ENCODE measurements at places on chromosomes 1 and 21.

DNA sequence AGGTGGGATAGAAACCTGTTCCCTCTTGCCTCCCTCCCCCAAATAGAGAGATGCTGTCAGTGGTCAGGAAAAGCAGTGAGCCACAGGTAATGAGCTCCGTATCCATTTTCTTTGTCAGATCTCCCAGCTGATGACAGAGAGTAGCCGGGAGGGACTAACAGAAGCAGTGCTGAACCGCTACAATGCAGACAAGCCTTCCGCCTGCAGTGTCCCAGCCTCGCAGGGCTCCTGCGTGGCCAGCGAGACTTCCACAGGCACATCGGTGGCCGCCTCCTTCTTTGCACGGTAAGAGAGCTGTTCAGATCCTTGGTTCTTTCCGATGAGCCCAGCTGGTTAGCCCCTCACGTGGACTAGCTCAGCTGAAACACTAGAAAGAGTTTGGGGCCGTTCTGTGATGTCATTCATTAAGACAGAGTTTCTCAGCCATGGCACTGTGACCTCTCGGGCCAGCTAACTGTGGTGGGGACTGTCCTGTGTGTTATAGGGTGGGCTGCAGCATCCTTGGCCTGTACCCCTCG is 264.7 kb downstream of the KIF26B start:
- H3K36me3 ChIP-seq = no peaks in the 10 kb centered on the region
- H3K27ac ChIP-seq = no peak overlapping the region
- no peak overlapping the region for H3K4me3 ChIP-seq
- DNase-seq = peak; percentile 39

- no peak overlapping the region for H3K4me3 ChIP-seq
- no peak overlapping the region for H3K27ac ChIP-seq
- no peaks in the 10 kb centered on the region for H3K4me1 ChIP-seq
- H3K27me3 ChIP-seq = no peaks in the 10 kb centered on the region
Observed at GRCh38 chr21:35510957-35511695, 462.0 kb upstream of the RUNX1 start.

- no peak overlapping the region for H3K4me3 ChIP-seq
- H3K27ac ChIP-seq = no peak overlapping the region
- H3K36me3 ChIP-seq = no peaks in the 10 kb centered on the region
- peaks cover 4% of the 10 kb centered on the region for H3K27me3 ChIP-seq
- DNase-seq = no peak
Observed at GRCh38 chr1:235882816-235883215, 16.1 kb upstream of the LYST start.

GRCh38 chr21:26405071-26405470 is 168.0 kb downstream of the CYYR1 start:
- peaks cover 17% of the 10 kb centered on the region for H3K4me1 ChIP-seq
- no peaks in the 10 kb centered on the region for H3K27me3 ChIP-seq
- no peak overlapping the region for H3K27ac ChIP-seq
- no peak overlapping the region for H3K4me3 ChIP-seq

DNA sequence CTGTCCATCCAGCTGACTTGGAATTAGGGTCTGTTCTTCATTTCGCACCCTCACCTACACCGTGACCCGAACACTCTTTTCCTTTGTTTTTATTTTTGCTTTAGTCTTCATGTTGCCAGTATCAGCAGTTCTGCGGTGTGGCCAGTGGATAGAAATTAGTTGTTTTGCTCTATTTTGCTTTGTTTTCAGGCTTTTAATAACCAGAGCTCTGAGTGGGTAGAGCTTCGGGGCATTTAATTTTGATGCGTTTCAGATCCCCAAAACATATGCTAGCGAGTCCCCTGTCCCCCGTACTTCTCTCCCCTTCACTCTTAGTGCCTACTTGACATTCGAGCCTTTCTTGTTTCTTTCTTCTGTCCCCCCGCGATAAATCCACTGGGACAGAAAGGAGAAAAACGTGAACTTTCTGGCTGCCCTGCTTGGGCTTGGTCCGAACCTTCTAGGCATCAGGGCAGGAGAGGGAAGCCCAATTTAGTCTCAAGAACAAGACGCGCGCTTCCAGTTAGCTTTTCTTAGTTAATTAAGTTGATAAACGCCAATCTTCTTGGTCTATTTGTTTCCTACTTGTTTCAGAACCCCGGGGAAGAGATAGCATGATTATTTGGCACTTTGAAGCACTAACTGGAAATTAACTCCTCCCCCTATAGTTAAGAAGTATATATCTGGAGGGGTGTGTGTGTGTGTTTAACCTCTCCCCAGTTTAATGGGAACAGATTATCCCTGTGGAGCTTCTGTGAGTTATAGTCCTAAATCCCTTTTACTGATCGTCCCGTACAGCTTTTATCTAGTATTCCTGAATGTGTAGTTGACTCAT is 839 bp downstream of the SWT1 start:
- no peaks in the 10 kb centered on the region for H3K27me3 ChIP-seq
- no peaks in the 10 kb centered on the region for H3K36me3 ChIP-seq
- peak overlapping the region; percentile 63 for H3K4me3 ChIP-seq
- H3K27ac ChIP-seq = no peak overlapping the region
- H3K4me1 ChIP-seq = peaks cover 18% of the 10 kb centered on the region
- peak; percentile 26 for DNase-seq

- no peaks in the 10 kb centered on the region for H3K27me3 ChIP-seq
- H3K4me3 ChIP-seq = no peak overlapping the region
- H3K27ac ChIP-seq = no peak overlapping the region
- DNase-seq = no peak
- H3K36me3 ChIP-seq = peaks cover 7% of the 10 kb centered on the region
Observed at GRCh38 chr1:222570837-222571236, 18.9 kb downstream of the TAF1A start.

- H3K27ac ChIP-seq = no peak overlapping the region
- H3K4me1 ChIP-seq = no peaks in the 10 kb centered on the region
- no peak for DNase-seq
- H3K27me3 ChIP-seq = no peaks in the 10 kb centered on the region
Observed at GRCh38 chr1:160293020-160293968, 8.4 kb upstream of the PEX19 start.

DNA sequence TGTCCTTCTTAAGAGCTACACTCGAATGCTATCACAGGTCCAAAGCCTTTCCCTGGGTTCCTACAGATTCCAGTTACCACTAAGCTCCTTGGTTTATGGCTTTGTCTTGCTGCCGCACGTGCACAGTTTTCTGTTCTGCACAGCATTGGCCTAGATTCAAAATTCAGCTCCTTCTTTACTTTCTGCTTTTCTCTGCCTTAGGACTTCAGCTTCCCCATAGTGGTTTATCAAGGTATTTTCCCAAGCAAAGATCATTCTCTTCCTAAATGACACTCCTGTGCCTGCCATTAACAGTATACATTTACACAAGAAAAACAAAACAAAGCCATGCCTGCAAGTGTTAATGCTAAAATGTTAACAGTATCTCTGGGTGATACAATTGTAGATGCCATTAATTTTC is 41.8 kb downstream of the PTPRU start:
- no peaks in the 10 kb centered on the region for H3K36me3 ChIP-seq
- H3K4me3 ChIP-seq = no peak overlapping the region
- peaks cover 6% of the 10 kb centered on the region for H3K4me1 ChIP-seq
- DNase-seq = no peak
- H3K27ac ChIP-seq = no peak overlapping the region
- H3K27me3 ChIP-seq = no peaks in the 10 kb centered on the region

- no peaks in the 10 kb centered on the region for H3K36me3 ChIP-seq
- DNase-seq = no peak
- peaks cover 10% of the 10 kb centered on the region for H3K4me1 ChIP-seq
- no peak overlapping the region for H3K4me3 ChIP-seq
- no peak overlapping the region for H3K27ac ChIP-seq
- peaks cover 23% of the 10 kb centered on the region for H3K27me3 ChIP-seq
Observed at GRCh38 chr1:46399307-46399706, 5.2 kb downstream of the FAAH start.

DNA sequence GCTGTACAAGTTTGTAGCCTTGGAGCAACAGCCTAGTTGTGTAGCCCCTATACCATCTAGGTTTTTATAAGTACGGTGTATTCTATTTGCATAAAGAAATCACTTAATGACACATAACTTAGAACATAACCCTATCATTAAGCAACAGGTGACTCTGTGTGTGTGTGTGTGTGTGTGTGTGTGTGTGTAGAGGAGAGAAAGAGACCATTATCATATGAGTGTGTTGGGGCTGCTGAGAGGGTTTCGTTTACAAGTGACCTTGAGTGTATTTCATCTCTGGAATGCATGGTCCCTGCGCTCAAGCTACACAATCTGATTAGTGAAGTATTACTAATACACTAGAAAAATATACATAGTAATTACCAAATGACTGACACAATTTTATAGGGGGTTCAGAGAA is 115.1 kb downstream of the RABGAP1L start:
- H3K36me3 ChIP-seq = no peaks in the 10 kb centered on the region
- H3K4me3 ChIP-seq = no peak overlapping the region
- no peak for DNase-seq

GRCh38 chr1:224724566-224724965 is 108.4 kb downstream of the CNIH3 start:
- no peak overlapping the region for H3K27ac ChIP-seq
- H3K36me3 ChIP-seq = no peaks in the 10 kb centered on the region
- no peak for DNase-seq

- H3K27ac ChIP-seq = no peak overlapping the region
- H3K4me3 ChIP-seq = no peak overlapping the region
- no peaks in the 10 kb centered on the region for H3K27me3 ChIP-seq
- H3K36me3 ChIP-seq = no peaks in the 10 kb centered on the region
Observed at GRCh38 chr1:64039390-64039926, 164.0 kb upstream of the UBE2U start.

DNA sequence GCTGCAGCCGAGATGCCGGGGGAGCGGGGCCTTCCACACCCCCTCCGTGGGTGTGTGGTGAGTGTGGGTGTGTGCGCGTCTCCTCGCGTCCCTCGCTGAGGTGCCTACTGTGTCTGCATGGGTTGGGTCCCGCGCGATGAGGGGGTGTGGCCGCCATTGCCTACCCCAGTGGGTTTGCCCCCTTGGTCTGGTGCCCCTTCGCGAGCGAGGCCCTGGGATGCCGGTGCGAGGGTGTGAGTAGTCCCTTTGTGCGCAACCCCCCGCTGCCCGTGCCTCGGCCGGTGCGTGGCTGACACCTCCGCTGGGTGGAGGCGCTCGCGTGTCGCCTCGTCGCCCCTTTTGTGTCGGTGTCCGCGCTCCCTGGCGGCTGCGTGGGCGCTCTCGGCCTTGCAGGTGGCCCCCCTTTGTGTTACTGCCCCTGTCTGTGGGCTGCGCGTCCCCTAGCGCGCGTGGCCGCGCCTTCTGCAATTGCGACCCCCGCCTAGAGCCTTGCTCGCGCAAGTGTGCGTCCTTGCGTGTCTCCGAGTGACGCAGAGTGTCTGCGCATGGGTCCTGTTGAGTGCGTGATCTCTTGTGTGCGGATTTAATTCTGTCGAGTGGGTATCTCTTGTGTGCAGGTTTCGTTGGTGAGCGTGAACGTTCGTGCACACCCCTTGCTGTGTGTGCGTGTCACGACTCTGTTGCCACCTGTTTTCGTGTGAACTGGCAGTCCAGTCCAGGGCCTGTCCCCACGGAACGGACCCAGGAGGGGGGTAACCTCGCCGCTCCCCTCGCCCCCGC is 553 bp downstream of the TTC3 start:
- H3K27ac ChIP-seq = no peak overlapping the region
- H3K36me3 ChIP-seq = no peaks in the 10 kb centered on the region
- H3K27me3 ChIP-seq = peaks cover 23% of the 10 kb centered on the region

DNA sequence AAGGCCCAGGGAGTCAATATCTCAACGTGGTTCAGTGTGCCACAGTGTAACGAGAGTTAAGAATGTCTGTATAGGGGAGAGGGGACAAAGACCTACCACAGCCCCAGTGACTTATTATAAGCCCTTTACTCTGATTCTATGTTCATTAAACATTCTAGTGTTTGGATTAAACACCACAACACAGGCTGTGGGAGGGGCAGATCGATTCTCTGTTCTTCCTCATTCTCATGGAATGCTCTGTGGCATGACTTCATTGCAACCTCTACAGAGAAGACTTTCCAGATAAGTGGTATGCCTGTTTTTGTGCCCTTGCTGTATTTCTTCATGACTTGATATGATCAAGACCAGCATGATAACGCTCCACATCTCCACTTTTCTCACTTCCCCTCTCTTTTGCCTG is 39.0 kb upstream of the CD5L start:
- H3K36me3 ChIP-seq = no peaks in the 10 kb centered on the region
- no peak overlapping the region for H3K4me3 ChIP-seq

DNA sequence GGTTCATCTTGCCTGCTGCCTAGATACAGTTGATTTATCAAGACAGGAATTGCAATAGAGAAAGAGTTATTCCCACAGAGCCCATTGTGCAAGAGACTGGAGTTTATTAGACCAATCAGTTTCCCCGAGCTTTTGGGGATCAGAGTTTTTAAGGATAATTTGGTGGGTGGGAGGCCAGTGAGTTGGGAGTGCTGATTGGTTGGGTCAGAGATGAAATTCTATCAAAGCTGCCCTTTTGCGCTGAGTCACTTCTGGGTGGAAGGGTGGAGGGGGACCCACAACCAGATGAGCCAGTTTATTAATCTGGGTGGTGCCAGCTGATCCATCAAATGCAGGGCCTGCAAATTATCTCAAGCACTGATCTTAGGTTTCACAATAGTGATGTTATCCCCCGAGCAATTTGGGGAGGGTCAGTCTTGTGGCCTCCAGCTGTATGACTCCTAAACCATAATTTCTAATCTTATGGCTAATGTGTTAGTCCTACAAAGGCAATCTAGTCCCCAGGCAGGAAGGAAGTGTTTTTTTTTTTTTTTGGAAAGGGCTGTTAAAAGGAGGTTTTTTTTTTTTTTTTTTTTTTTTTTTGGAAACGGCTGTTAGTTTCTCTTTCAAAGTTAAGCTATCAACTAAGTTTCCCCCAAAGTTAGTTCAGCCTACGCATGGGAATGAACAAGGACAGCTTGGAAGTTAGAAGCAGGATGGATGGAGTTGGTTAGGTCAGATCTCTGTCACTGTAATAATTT is 7.4 kb downstream of the SLC16A4 start:
- no peaks in the 10 kb centered on the region for H3K27me3 ChIP-seq
- no peaks in the 10 kb centered on the region for H3K4me1 ChIP-seq
- DNase-seq = no peak
- peaks cover 1% of the 10 kb centered on the region for H3K36me3 ChIP-seq

DNA sequence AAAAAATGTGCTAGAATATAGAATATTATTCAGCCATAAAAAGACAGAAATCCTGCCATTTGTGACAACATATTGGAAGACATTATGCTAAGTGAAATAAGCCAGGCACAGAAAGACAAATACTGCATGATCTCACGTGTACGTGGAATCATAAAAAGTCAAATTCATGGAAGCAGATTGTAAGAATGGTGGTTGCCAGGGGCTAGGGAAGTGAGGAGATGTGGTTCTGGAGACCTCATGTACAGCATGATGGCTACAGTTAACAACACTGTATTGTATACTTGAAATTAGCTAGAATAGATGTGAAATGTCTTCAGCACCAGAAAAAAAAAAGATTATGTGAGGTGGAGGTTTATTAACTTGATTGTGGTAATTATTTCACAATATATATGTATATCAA is 166.4 kb downstream of the ZZZ3 start:
- H3K36me3 ChIP-seq = no peaks in the 10 kb centered on the region
- H3K27me3 ChIP-seq = no peaks in the 10 kb centered on the region
- H3K27ac ChIP-seq = no peak overlapping the region
- peaks cover 18% of the 10 kb centered on the region for H3K4me1 ChIP-seq

GRCh38 chr21:32887026-32887425 is 115.5 kb upstream of the PAXBP1 start:
- H3K27me3 ChIP-seq = no peaks in the 10 kb centered on the region
- no peak overlapping the region for H3K27ac ChIP-seq
- no peaks in the 10 kb centered on the region for H3K4me1 ChIP-seq
- H3K4me3 ChIP-seq = no peak overlapping the region
- H3K36me3 ChIP-seq = no peaks in the 10 kb centered on the region

- H3K36me3 ChIP-seq = no peaks in the 10 kb centered on the region
- no peak for DNase-seq
- H3K27ac ChIP-seq = no peak overlapping the region
- no peaks in the 10 kb centered on the region for H3K4me1 ChIP-seq
Observed at GRCh38 chr1:2984399-2985061, 36.7 kb upstream of the ACTRT2 start.
